ENCODE measurements at places on chromosomes 2 and 18.

- no peak for DNase-seq
Observed at GRCh38 chr2:207974216-207974605, 51.1 kb downstream of the PLEKHM3 start.

DNA sequence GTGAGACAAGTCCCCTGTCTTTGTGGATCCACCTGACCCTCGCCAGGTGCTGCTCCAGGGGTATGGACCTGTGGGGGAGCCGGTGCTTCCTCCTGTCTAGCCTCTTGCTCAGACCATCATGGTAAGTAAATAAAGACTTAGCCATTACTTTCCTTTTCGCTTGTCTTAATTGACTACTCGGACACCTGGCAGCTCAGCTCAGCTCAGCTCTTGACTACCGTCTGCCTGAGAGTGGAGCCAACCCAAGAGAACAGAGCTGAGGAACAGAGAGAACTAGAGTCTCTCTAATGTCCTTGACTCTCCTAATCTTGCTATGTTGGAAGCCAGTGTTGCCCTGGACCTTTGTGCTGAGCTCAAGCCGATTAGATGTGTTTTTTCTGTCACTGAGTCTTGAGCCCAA is 170.3 kb upstream of the CXCR4 start:
- no peak for DNase-seq

DNA sequence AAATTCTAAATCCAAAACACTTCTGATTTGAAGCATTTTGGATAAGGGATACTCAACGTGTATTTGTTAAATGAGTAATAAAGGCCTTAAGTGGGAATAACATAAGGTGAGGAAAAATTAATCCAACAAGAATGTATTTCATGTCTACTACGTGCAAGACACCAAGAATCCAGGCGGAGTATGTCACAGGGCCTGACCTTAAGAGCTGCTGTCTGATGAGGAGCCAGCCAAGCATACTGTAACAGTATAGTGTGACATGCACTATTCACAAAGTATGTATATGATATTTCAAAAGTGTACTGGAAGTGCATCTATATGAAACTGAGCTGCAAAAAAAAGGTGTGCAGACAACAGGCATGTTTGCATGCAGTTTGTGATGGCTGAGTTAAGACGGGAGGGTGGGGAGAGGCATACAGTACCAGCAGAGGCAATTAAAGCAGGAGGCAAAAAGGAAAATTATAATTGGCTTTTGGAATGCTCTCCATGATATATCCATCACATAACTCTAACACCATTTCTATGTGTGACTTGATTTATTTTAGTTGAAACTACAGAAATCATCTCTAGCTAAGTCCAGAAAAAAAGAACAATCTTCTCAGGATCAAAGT is 18.2 kb downstream of the IWS1 start:
- no peak for DNase-seq

GRCh38 chr2:10279946-10280463 is 22.7 kb upstream of the HPCAL1 start:
- DNase-seq: no peak

GRCh38 chr2:208415255-208415654 is 8.7 kb downstream of the PTH2R start:
- no peak for DNase-seq

- DNase-seq: no peak
Observed at GRCh38 chr2:212686285-212686895, 147.8 kb upstream of the ERBB4 start.

Measured in NCI-H187 (cell line).